Natural killer cell (primary cell): ENCODE measurements at places on chromosomes 1 and 21. TPM values are rescaled to one million over a fixed set of nuclear protein-coding genes. Genes with fewer than 3 reads are reported as not detected.

Gene S100A10
- total RNA-seq, result 183 TPM

Gene NPHP4
- 6.3 TPM for total RNA-seq

DNA sequence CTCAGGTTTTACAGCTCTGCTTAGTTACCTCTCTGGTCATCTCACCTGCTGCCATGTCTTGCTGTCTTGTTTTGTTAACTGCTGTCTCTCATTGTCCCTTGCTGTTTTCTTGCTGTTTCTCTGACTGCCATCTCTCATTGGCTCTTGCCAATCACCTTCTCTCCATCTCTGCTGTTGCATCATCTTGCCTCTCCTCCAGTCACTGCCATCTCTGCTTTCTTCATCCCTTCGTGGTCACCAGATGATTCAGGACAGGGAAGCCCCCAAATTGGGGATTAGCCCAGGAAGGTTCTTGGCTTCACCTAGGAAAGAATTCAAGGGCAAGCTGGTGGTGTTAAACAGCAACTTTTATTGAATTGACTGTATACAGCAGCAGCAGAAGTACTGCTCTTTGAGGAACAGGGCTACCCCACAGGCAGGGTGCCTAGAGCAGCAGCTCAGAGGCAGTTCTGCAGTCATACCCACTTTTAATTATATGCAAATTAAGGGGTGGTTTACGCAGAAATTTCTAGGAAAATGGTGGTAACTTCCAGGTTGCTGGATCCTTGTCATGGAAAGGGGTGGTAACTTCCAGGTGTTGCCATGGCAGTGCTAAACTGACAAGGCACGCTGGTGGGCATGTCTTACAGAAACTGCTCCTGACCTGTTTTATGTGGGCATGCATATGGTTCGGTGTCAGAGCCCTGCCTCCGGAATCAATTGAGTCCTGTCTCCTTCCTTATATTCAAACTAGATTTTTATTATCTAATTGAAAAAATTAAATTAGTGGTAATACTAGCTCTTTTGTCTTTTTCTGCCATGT is 33.4 kb downstream of the SUCO start:
- no peak for DNase-seq

DNA sequence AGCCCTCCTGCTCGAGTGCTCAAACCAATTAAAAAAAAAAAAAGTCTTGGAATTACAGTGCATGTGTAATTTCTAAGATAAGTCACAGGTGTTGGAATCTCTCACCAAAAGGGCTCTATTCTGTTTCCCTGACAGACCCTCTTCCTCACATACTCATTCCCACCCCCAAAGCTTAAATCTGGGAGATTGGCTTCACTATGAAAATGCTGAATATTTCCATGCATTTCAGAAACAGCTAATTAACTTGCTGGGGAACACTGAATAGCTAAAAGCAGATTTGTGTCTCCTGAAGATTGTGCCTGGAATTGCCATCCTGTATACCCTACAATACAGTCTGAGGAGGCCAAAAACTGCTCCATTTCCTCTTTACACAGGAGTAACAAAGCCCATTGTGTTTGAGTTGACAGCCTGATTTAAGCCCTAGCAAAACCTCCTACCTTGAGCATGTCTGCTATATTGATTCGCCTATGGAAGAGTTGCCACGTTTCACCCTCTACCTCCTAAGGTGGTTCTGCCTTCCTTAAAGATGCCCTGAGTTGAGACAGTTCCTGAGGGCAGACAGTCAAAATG is 1.4 kb upstream of the PIK3R3 start:
- peak; percentile 5 for DNase-seq

GRCh38 chr1:2348346-2349325 is 42.7 kb downstream of the MORN1 start:
- no peak for DNase-seq

DNA sequence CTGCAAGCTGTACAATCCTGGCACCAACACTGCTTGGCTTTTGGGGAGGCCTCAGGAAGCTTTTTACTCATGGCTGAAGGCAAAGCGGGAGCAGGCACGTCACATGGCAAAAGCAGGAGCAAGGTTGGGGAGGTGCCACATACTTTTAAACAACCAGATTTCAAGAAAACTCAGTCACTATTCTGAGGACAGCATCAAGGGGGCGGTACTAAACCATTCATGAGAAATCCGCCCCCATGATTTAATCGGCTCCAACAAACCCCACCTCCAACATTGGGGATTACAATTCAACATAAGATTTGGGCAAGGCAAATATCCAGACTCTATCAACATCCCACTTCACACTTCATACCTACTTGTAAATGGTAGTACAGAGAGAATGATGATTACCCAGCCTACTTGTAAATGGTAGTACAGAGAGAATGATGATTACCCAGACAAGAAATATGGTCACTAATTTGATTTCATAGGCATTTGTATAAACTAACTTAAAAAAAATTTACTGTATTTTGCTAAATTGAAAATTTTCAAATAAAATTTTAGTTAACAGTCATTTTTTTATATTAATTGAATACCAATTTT is 24.9 kb downstream of the ATP5PF start:
- no peak for DNase-seq

GRCh38 chr1:43274804-43275180 is 5.0 kb downstream of the TMEM125 start:
- DNase-seq, result no peak

GRCh38 chr1:20136249-20136648 is 2.9 kb upstream of the PLA2G2F start:
- DNase-seq, result no peak

GRCh38 chr1:115158181-115158580 is 68.9 kb upstream of the TSPAN2 start:
- DNase-seq, result no peak

GRCh38 chr1:36516372-36517010 is 33.8 kb upstream of the CSF3R start:
- DNase-seq, result peak; percentile 37

- no peak for DNase-seq
Observed at GRCh38 chr1:75412616-75413015, 198.3 kb downstream of the SLC44A5 start.

GRCh38 chr21:14072761-14073535 is 137.8 kb downstream of the LIPI start:
- no peak for DNase-seq

- no peak for DNase-seq
Observed at GRCh38 chr1:228876187-228876586, 140.9 kb downstream of the RHOU start.

DNA sequence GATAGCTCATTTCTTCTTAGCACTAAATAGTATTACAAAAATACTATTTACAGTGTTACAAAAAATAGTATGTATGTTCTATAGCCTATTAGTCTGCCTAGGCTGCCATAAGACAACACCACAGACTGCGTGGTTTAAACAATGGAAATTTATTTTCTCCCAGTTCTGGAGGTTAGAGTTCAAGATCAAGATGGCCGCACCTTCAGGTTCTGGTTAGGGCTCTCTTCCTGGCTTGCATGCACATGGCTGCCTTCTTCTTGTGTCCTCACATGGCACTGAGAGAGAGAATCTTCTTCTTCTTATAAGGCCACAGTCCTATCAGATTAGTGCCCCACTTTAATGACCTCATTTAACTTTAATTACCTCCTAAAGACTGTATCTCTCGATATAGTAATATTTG is 4.1 kb downstream of the ATF6 start:
- DNase-seq, result no peak
